Mesothelial cell of epicardium (in vitro differentiated cells): ENCODE measurements at places on chromosomes 5 and 9. TPM values are rescaled to one million over a fixed set of nuclear protein-coding genes. Genes with fewer than 3 reads are reported as not detected.
A peak's percentile ranks its signal among the peaks of the same experiment; 100 is the strongest.

DNA sequence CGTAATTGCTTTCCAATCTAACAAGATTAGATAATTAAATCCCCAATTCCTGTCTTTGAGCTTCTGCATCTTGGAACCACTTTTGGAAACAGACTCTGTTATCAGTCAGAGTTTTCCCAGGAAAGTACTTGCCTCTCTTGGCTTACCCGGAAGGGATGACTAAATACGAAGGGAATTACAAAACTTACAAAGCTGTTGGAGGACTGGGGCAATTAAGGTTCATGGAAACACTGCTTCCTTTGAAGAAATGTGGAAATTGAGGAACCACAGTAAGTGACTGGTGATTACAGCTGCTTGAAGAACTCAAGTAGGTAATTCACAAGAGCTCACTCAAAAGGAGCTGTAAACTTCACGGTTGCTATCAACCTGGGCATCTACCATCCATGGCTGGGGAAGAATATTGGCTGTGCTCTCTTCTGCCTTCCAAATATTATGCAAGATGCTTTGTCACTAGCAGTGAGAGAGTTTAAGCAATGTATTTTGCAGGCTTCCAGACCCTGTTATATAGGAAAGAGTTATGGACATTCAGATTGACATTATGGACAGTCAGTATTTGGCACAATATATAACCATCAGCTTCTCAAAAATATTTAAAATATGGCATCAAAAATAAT lies 104.6 kb upstream of the MAN2A1 start:
- no peaks in the 10 kb centered on the region for H3K36me3 ChIP-seq
- H3K27me3 ChIP-seq, result peaks cover 45% of the 10 kb centered on the region
- DNase-seq, result no peak
- H3K4me3 ChIP-seq, result no peak overlapping the region
- no peaks in the 10 kb centered on the region for H3K4me1 ChIP-seq
- H3K27ac ChIP-seq, result no peak overlapping the region

GRCh38 chr5:31412324-31412723 lies 119.6 kb downstream of the DROSHA start:
- no peak overlapping the region for H3K4me3 ChIP-seq
- no peak for DNase-seq
- no peak overlapping the region for H3K27ac ChIP-seq
- no peaks in the 10 kb centered on the region for H3K27me3 ChIP-seq
- peaks cover 23% of the 10 kb centered on the region for H3K4me1 ChIP-seq

GRCh38 chr5:78671609-78672008 lies 23.0 kb upstream of the LHFPL2 start:
- DNase-seq, result peak; percentile 40
- H3K27me3 ChIP-seq, result no peaks in the 10 kb centered on the region
- H3K4me3 ChIP-seq, result no peak overlapping the region
- H3K36me3 ChIP-seq, result no peaks in the 10 kb centered on the region
- peaks cover 22% of the 10 kb centered on the region for H3K4me1 ChIP-seq
- H3K27ac ChIP-seq, result peak overlapping the region; percentile 75

GRCh38 chr5:34580983-34581382 lies 75.1 kb upstream of the RAI14 start:
- peaks cover 6% of the 10 kb centered on the region for H3K4me1 ChIP-seq
- no peak overlapping the region for H3K27ac ChIP-seq
- no peaks in the 10 kb centered on the region for H3K27me3 ChIP-seq
- H3K4me3 ChIP-seq, result no peak overlapping the region
- no peak for DNase-seq

- no peaks in the 10 kb centered on the region for H3K36me3 ChIP-seq
- no peaks in the 10 kb centered on the region for H3K27me3 ChIP-seq
- no peak for DNase-seq
- no peak overlapping the region for H3K4me3 ChIP-seq
- peaks cover 13% of the 10 kb centered on the region for H3K4me1 ChIP-seq
Observed at GRCh38 chr5:156762771-156763170, 87.3 kb upstream of the PPP1R2B start.

DNA sequence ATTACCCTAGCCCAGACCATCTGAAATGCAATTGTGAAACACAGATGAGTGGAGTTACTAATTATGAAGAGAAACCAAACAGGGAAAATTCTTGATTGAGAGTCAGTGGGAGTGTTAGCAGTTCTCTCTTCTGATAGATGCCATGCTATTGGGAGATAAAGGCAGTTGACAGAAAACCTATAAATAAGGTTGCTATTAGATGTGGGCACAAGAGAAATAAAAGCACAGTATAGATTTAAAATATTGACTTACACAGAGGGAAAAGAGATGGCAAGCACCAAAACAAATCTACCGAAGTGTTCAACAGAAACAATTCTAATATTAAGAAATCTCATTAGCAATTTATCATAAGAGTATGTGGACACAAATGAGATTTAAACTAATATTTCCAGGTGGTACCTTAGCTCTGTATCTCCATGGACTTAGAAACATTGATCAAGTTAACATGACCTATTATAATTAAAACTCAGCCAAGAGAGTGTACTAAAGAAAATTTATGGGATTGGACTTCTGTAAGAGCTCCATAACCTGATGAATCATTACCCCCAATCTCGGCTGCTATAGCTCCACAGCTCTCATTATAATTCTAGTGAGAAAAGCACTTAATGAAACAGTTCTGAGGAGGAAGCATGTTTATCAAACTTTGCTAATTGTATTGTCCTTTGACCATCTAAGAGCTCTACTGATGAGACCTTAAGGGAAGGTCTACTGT lies 665.0 kb upstream of the RIOK2 start:
- H3K4me1 ChIP-seq, result peaks cover 17% of the 10 kb centered on the region
- no peak overlapping the region for H3K4me3 ChIP-seq
- no peaks in the 10 kb centered on the region for H3K27me3 ChIP-seq
- DNase-seq, result no peak

DNA sequence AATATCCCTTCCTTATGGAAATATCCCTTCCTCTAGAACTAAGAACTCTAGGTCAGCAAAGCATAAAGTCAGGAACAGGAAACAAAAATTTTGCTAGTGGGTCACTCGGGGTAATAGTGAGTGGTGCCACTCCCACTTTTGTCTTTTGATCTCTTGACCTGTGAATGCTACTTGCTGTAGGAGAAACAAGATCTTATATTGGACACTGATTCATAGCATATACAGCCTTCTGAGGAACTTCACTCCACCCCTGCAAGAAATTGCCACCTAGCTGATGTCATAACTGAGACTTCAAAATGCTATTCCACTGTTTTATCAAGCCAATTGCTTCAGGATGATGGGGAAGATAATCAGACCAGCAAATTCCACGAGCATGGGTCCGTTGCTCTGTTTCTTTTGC lies 53.3 kb upstream of the PRSS3 start:
- H3K4me1 ChIP-seq, result no peaks in the 10 kb centered on the region
- no peak overlapping the region for H3K4me3 ChIP-seq
- no peak for DNase-seq
- H3K36me3 ChIP-seq, result no peaks in the 10 kb centered on the region
- H3K27ac ChIP-seq, result no peak overlapping the region

DNA sequence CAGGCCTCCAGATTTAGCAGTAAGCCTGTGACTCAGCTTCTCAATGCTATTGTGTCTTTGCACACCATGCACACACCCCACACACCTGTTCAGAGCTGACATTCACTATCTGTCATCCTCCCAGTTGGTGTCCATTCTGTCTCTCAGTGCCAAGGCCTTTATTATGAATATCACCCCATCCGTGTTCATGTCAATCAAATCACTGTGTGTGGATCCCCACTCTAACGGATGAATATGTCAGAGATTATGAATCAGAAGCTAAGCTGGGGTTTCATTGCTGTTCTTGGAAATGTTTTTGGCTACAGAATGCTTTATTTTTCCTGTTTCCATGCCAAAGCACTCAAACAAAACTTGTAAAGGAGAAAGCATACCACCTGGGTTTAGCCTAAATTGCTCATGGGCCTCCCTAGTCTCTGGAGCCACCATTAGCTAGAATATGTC lies 9.4 kb upstream of the MAMDC2 start:
- peaks cover 4% of the 10 kb centered on the region for H3K4me1 ChIP-seq
- DNase-seq, result no peak
- no peak overlapping the region for H3K4me3 ChIP-seq
- H3K36me3 ChIP-seq, result no peaks in the 10 kb centered on the region

Gene CCDC183
- 25.1 to 29.1 TPM (median 26.5 TPM) in 3 replicates for total RNA-seq

DNA sequence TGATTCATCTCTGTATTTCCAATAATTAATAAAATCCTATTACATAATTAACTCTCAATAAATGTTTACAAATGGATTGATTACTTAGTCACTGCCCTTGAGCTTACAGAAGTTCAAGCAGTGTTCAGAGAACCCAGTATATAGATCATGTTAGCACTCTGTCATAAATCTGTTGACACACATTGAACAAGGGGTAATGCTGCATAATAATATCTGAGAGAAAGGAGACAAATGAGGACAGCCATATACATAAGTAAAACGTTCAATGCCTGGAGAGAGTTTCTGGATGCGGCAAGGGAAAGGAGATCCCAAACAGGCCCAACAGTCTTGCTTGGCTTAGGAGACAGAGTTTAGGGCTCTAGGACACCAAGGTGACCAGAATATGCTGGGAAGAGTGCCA lies 270.2 kb downstream of the FBXL17 start:
- no peak for DNase-seq
- H3K27me3 ChIP-seq, result no peaks in the 10 kb centered on the region
- H3K4me1 ChIP-seq, result peaks cover 3% of the 10 kb centered on the region
- peaks cover 7% of the 10 kb centered on the region for H3K36me3 ChIP-seq
- no peak overlapping the region for H3K4me3 ChIP-seq

Gene LAMC3
- total RNA-seq, result 18.3 to 19.5 TPM (median 18.9 TPM) in 3 replicates

Gene MAST4
- 23.3 to 29.8 TPM (median 27.3 TPM) in 3 replicates for total RNA-seq

DNA sequence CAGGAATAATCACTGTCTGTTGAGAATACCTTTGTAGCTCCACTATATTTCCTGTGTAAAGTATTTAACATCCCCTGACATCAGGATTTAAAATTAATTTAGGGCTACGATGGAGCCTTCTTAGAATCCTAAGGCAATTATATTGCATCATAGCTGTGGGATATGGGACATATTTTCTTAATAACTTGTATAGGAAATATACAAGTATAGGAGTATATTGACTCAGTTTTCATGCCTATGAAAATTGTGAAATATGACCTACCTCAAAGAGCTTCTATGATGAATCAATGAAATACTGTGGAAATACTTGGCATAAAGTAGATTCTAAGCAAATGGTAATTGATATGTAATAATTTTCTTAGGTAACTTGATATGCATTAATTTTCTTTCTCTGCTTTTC lies 221.0 kb upstream of the KLF4 start:
- no peaks in the 10 kb centered on the region for H3K36me3 ChIP-seq
- DNase-seq, result no peak
- peaks cover 30% of the 10 kb centered on the region for H3K27me3 ChIP-seq
- no peak overlapping the region for H3K27ac ChIP-seq

DNA sequence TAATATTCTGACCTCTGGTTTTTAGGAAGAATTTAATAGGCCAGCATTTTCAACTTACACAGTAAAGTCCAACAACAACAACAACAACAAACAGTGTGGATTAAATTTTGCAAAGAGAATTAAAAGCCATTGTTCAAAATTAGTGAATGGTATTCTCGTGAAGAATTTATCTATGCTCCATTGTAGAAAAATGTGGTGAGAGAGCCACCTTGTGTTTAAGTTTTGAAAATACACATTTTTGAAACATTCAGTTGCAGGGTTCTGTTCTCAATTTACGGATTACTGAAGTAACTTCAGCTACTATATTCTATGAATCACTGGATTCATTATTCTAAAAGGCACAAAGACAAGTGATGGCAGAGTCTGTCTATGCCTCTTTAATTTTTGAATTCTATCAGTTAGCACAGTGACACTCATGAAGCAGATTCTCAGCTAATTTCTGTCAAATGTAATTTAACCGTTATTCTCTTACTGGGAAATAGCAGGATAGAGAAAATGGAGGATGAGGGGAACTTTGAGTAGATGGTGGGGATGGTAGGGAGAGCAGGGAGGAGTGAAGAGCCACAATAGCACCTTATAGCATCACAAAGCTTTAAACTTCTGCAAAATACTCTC lies 11.0 kb downstream of the CCDC152 start:
- no peak overlapping the region for H3K4me3 ChIP-seq
- no peaks in the 10 kb centered on the region for H3K4me1 ChIP-seq
- no peak overlapping the region for H3K27ac ChIP-seq
- no peak for DNase-seq
- peaks cover 7% of the 10 kb centered on the region for H3K27me3 ChIP-seq
- H3K36me3 ChIP-seq, result no peaks in the 10 kb centered on the region

- H3K27ac ChIP-seq, result no peak overlapping the region
- H3K27me3 ChIP-seq, result no peaks in the 10 kb centered on the region
- DNase-seq, result no peak
- H3K4me3 ChIP-seq, result no peak overlapping the region
- peaks cover 32% of the 10 kb centered on the region for H3K4me1 ChIP-seq
Observed at GRCh38 chr5:167063116-167063515, 1228.3 kb upstream of the WWC1 start.

DNA sequence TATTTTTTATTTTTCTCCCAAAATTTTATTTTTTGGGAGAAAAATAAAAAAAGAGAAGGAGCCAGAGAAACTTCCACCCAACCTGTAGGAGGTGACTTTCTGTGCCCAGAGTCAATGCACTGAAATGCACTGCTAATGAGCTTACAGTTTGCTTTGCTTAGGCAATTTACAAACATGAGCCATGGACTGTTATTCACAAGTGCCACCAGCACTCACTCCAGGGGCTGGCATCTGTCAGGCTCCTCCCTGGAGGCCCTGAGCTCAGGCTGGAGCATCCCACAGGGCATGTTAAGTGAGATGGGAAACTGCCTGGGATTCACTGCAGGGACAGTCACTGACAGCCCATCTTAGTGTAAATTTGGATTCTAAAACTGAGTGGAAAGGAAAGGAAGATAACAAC lies 74.9 kb downstream of the FANCC start:
- peaks cover 24% of the 10 kb centered on the region for H3K36me3 ChIP-seq
- H3K27me3 ChIP-seq, result no peaks in the 10 kb centered on the region
- DNase-seq, result no peak
- no peak overlapping the region for H3K27ac ChIP-seq
- no peak overlapping the region for H3K4me3 ChIP-seq

Gene IGFBPL1
- total RNA-seq, result 0.27 to 0.34 TPM in 2 of 3 replicates, not detected in the other

GRCh38 chr9:84304166-84304565 lies 36.4 kb downstream of the SLC28A3 start:
- no peaks in the 10 kb centered on the region for H3K4me1 ChIP-seq
- H3K27ac ChIP-seq, result no peak overlapping the region
- H3K36me3 ChIP-seq, result no peaks in the 10 kb centered on the region
- no peak overlapping the region for H3K4me3 ChIP-seq
- no peak for DNase-seq
- no peaks in the 10 kb centered on the region for H3K27me3 ChIP-seq

- H3K27me3 ChIP-seq, result no peaks in the 10 kb centered on the region
- no peak overlapping the region for H3K4me3 ChIP-seq
- H3K36me3 ChIP-seq, result peaks cover 18% of the 10 kb centered on the region
- no peak for DNase-seq
- H3K27ac ChIP-seq, result no peak overlapping the region
Observed at GRCh38 chr5:157511651-157512644, 51.9 kb downstream of the NIPAL4 start.

- no peaks in the 10 kb centered on the region for H3K4me1 ChIP-seq
- no peak for DNase-seq
Observed at GRCh38 chr5:96374653-96375052, 58.4 kb downstream of the PCSK1 start.

- no peak overlapping the region for H3K27ac ChIP-seq
- no peaks in the 10 kb centered on the region for H3K4me1 ChIP-seq
- DNase-seq, result no peak
- no peaks in the 10 kb centered on the region for H3K27me3 ChIP-seq
- no peak overlapping the region for H3K4me3 ChIP-seq
- H3K36me3 ChIP-seq, result peaks cover 8% of the 10 kb centered on the region
Observed at GRCh38 chr9:71001780-71002386, 119.5 kb downstream of the TRPM3 start.
